ENCODE measurements at places on chromosomes 5 and 9.

GRCh38 chr5:157689942-157690689 lies 18.8 kb downstream of the C5orf52 start:
- DNase-seq, result no peak

- DNase-seq, result no peak
These were observed 303.0 kb upstream of the TLE4 start for GRCh38 chr9:79268806-79269205.

DNA sequence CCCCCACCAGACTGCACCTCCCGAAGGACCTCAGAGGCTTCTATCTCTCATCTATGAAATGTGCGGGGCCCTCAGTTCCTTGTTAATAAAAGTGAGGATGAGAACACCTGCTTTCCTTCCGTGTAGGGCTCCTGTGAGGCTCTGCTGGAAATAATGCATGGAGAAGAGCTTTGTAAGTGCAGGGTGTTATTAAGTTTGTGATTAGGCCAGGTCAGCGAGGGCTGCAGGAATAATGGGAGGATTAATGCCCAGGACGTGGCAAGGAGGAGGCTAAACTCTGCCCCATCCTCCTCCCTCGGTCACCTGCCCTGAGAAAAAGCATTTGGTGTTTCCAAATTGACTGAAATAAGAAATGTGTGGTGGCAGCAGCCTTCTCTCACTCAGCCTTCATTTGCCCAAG lies 83.5 kb upstream of the HSPA9 start:
- DNase-seq, result no peak

- DNase-seq, result peak; percentile 80
These were observed 9.7 kb downstream of the PTGER4 start for GRCh38 chr5:40689438-40689837.

DNA sequence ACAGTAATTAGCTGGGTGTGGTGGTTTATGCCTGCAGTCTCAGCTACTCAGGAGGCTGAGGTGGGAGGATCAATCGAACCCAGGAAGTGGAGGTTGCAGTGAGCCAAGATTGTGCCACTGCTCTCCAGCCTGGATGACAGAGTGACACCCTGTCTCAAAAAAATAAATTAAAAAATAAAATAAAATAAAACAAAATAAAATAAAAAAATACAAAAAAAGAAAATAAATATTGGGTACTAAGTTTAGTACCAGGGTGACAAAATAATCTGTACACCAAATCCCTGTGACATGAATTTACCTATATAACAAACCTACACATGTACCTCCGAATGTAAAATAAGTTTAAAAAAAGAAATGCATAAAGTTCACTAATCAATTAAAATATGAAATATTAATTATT lies 666.0 kb upstream of the CDH18 start:
- DNase-seq, result no peak

GRCh38 chr5:61965490-61965889 lies 340.5 kb upstream of the KIF2A start:
- no peak for DNase-seq

- no peak for DNase-seq
These were observed 395.3 kb downstream of the OSTF1 start for GRCh38 chr9:75483636-75484035.
